C1 segment of cervical spinal cord (tissue), 14 donors: ENCODE measurements at places on chromosomes 12 and 14.

- no peak for DNase-seq
Observed at GRCh38 chr12:75923964-75924666, 107.5 kb downstream of the PHLDA1 start.

DNA sequence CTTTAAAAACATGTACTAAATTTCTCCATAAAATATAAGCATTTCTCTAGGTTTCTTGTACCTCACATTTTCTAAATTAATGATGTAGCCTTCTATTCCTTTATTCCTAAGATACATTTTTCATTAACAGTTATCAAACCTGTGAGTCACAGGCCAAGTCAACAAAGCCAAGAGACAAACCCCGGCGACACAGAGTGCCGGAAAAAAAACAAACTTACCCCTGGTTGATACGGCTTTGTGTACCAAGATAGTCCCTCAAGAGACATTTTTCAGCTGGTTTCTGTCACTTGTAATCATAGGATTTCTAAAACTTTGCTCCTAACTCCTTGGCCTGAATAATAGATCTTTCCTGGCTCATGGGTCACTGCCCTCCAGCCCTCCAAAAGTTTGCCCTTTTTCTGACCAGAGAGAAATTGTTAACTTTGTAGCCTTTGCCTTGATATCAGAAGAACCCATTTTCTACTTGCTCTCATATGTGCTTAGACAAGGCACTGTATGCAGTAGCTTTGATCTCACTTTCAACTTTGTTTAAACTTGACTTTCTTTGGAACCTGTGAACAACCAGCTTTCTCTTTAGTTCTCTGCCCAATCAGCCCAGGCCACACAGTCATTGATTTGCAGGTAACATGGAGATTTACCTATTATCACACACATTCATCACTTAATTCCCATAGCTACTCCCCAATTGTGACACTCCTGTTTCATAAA lies 172.2 kb downstream of the PRKD1 start:
- no peak for DNase-seq

DNA sequence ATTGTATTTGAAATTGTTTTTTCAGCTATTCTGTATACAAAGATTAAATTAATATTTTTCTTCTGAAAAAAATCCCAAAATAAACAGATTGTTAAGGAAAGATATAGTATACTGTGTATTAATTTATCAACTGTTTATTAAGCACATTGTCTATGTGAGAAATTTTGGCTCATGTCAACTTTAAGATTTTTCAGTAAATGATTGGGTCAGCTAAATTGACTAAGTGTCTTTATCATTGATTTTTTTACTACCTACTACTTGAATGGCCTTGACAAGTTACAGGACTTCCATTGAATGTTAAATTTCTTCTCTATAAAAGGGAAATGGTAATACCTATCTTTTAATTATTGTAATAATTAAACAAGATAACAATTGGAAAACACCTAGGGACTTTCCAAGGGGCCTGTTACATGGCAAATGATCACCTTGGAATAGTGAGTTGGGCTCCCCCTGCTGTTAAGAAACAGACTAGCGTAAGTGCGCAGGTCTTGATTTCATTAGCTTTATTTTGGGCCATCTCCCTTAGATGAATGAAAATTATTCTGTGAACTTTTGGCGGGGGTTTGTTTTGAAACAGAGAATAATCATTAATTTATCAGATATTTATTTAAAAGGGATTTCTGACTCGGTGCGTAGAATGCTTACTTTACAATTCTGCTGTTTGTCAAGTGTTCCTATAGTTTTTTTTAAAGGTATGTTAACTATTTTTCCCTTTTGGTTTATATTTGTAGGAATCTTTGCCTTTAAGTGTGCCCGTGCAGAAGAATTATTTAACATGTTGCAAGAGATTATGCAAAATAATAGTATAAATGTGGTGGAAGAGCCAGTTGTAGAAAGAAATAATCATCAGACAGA lies 14.5 kb upstream of the CCT2 start:
- DNase-seq = no peak

GRCh38 chr14:78561074-78561473 lies 390.9 kb downstream of the NRXN3 start:
- no peak for DNase-seq

DNA sequence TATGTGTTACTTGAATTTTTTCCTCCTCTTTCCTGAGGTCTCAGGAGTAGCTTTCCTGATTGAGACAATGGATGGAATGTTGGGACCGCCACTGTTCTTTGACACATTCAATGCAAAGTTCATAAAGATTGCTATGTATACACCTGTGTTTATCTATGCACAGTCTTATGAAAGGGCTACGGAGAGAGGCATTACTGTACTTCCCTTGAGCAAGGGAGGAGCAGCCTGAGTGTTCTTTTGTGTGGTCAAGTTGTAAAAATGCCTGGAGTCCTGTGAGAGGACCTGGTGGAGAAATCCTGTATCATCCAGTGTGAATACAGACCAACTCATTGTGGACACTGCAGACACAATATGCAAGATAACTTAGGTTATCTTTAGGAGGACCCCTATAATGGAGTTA lies 1.2 kb downstream of the SRGAP1 start:
- DNase-seq = no peak

GRCh38 chr14:92340931-92341330 lies 18.0 kb downstream of the SLC24A4 start:
- no peak for DNase-seq

DNA sequence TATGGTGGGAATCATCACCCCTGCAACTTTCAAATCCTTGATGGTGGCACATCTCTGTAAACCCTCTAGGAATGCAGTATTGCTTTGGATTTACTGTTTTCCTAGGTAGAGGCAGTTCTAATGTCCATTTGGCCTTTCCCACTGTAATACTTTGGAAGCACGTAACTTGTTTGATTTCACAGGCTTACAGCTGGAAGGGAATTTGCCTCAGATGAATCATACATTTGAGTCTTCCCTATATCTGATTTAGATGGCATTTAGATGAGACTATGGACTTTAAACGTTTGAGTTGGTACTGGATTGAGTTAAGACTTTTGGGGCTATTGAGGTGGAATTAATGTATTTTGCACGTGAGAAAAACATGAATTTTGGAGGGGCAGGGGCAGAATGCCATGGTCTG lies 35.9 kb downstream of the DAAM1 start:
- DNase-seq = no peak

DNA sequence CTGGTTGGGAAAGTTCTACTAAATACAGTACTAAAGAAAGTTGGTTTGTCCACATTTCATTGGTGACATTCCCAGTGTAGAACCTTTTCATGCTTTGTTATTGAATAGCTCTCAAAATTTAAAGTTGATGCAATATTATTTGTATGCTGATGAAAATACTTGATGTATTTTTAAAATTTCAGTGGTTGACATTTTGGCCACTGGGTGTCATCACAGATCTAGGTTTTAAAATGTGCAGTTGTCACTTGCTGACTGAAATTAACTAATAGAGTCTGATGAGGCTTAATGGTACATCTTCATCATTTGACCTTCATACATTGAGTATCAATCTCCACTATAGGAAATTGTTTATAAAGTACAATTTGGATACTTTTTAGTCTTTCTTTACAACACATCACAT lies 37.1 kb downstream of the CMAS start:
- DNase-seq = no peak

DNA sequence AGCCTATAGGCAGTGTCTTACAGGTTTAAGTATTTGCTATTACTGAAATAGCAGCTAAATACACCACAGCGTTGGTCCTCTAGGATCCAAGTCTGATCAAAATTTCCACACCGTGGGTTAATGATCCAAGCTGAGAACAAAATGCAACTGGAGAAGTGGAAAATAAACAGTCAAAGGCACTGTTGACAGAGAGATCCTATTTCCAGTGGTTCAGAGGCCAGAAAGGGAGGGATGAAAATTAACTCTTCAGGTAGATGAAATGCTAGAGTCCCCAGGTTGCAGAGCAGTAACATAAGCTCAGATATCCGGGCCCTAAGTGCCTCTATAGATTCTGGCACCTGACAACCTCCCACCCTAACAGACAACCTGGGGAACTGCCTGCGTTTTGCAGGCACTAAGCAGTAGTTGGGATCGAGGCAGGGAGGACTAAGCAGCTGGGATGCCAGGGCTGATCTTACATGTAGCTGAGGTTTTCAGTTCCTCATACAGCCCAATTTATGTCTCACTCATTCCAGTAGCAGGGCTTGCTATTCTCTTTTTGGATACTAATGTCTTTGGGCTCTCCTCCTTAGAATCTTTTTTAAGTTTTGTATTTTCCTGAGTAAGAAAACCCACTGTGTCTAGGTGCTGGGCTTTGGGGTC lies 42.7 kb upstream of the CRACR2A start:
- no peak for DNase-seq

DNA sequence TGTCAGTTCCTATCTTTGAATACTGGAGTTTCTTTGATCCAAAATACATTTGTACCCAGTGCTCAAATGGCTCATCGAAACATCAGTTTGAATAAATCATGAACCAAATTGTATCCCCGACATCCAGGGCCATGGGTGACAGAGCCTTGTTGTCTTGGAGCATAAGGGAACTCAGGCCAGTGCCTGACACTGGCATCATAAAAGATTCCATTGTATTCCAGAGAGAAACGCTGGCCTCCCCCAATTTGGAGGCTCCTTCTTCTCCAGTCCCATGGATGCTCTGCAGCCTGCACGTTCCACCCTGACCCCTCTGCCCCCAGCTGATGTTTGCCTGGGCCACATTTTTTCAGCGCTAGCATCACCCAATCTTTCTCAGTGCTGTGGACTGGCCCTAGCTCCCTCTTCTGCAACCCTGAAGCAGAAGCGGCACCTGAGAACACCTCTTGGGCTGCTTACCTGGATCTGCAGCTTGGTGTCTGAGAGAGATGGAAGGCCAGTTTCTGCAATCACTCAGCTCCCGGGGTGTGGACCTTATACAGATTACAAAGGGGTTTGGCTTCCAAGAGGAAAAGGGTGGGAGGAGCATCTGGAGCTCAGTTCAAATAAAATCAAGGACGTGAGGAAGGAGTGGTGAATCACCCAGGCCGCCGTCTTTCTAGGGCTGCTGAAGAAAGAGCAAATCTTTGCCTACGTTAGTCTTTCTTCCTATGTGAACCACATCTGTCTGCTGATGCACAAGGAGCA lies at the start of gene RNASE1:
Gene RNASE1, minus strand, starts transcription at position 504 of the 744 bp plus-strand sequence. CDS start 776 bp downstream, outside the sequence.
- peak; percentile 70 for DNase-seq

DNA sequence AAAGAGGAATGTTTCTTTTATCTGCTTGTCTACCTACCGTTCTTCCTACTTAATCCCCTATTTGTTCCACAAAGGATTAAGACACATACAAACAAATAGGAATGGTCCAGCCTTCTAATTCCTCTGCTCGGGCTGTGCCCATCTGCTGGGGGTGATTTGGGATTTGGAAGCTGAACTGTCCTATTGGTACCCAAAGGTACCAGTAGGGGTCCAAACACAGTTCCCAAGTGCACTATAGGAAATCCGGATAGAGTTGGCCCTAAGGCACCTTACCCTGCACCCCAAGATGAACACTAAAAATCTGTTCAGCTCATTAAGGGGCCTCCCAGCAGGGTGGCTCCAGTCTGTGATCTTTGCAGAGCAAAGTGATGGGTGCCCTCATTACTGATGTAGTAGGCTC lies 566.9 kb downstream of the NRXN3 start:
- DNase-seq = no peak

- no peak for DNase-seq
Observed at GRCh38 chr14:80942191-80942600, 658 bp upstream of the CEP128 start.

- DNase-seq = no peak
Observed at GRCh38 chr12:94208622-94208966, 60.2 kb downstream of the PLXNC1 start.

GRCh38 chr12:82359115-82359478 lies 768 bp downstream of the METTL25 start:
- peak; percentile 19 for DNase-seq

DNA sequence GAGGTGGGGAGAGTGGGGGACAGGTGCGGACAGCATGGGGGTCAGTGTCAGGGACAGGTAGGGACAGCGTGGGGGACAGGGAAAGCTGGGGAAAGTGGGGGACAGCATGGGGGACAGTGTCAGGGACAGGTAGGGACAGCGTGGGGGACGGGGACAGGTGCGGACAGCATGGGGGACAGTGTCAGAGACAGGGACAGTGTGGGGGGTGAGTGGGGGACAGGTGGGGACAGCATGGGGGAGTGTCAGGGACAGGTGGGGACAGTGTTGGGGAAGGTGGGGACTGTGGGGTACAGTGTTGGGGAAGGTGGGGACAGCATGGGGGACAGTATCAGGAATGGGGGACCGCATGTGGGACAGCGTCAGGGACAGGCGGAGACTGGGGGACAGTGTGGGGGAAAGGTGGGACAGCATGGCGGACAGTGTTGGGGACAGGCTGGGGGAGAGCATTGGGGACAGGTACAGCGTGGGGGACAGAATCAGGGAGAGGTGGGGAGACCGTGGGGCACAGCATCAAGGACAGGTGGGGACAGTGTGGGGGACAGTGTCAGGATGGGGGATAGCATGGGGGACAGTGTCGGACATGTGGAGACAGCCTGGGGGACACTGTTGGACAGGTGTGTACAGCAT lies 96.1 kb downstream of the TMEM121 start:
- DNase-seq = no peak

- no peak for DNase-seq
Observed at GRCh38 chr14:32134448-32135097, 57.5 kb downstream of the ARHGAP5 start.

GRCh38 chr12:47841910-47842309 lies 22.2 kb upstream of the HDAC7 start:
- DNase-seq = no peak

DNA sequence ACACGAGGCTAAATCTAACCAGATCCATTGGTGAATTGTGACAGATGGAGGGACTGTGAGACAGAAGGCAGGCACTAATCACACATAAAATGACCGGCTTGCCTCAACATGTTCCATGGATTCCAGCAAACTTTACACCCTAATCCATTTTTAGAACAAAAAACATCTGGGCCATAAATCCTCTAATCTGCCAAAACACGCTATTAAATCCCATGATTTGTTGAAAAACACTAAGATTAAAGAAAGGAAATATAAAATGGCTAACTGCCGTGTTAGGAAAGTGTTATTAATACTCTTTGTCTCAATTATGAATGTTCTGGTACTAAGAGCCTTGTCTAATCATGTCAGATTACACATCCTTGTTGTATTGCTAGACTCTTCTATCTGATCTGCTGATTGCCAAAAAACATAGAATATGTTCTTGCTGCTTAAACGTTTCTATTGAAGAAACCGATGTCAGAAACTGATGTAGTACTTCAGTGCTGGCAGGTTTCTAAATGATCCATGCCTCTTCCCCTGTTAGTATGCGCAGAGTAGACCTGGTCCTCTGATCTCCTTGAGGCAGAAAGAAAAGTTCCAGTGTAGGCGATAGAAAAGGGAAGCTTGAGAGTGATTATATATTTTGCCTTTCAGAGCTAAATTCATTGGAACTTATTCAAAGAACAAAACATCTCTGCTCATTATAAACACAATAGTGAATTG lies 384.9 kb downstream of the SOX5 start:
- DNase-seq = no peak
